ENCODE measurements at places on chromosomes 16 and 17.

DNA sequence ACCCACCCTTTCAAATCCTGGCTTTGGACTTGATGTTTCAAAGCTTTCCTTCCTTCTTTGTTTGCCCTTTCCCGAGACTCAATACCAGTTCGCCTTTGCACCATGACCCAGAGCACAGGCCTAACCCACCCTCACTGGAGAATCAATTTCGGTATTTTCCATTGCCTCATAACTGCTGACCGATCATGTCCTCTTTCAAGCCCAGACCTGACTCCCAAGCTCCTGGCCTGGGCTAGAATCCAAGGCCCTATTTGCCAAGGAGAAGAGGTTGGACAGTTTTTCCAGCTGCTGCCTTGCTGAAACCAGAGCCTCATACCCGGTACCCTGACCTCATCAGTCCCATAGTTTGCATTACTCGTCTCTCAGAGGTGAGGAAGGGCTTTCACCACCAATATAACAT lies 35.3 kb upstream of the HELZ start:
- DNase-seq = no peak

- DNase-seq = no peak
Measured at GRCh38 chr16:50702725-50703124, 9.3 kb downstream of the NOD2 start.

- peak; percentile 5 for DNase-seq
Measured at GRCh38 chr17:66491213-66491612, 188.8 kb downstream of the PRKCA start.

DNA sequence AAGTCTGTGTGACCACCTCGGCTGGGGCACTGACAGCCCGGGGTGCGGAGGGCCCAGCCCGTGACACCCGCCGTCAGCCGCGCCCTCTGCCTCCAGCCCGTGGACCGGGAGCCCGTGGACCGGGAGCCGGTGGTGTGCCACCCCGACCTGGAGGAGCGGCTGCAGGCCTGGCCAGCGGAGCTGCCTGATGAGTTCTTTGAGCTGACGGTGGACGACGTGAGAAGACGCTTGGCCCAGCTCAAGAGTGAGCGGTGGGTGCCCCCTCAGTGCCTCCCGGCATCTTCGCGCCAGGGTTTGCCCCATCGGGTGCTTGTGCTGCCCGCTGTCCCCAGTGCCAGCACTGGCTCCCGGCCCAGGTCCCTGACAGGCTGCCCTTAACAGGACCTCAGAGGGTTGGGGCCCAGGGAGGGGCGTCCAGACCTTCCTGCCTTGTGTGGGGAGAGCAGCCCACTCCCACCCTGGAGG lies 13.7 kb downstream of the CENPX start:
- no peak for DNase-seq

- no peak for DNase-seq
Measured at GRCh38 chr16:78060809-78061208, 38.5 kb downstream of the CLEC3A start.

DNA sequence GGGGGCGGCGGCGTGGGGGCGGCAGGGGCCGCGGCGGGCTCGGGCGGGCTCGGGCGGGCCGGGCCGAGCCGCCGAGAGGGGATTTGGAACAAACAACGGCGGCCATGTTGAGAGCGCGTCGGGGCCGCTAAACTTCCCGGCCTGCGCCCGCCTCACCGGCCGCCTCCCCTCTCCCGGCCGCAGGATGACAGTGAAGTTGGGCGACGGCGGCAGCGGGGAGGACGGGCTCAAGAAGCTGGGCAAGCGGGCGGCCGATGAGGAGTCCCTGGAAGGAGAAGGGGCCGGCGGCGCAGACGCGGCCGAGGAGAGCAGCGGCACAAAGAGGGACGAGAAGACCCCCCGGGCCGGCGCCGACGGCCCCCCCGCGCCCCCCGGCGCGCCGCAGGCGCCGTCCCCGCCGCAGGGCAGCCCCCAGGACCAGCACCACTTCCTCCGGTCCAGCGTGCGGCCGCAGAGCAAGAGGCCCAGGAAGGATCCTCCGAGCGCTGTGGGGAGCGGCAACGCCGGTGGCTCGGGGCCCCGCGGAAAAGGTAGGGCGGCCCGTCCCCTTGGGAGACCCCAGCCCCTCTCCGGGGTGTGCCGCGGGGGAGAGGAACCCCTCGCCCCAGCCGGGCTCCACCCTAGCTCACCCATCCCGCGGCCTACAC lies 2.4 kb downstream of the CRAMP1 start:
- DNase-seq = peak; percentile 54

DNA sequence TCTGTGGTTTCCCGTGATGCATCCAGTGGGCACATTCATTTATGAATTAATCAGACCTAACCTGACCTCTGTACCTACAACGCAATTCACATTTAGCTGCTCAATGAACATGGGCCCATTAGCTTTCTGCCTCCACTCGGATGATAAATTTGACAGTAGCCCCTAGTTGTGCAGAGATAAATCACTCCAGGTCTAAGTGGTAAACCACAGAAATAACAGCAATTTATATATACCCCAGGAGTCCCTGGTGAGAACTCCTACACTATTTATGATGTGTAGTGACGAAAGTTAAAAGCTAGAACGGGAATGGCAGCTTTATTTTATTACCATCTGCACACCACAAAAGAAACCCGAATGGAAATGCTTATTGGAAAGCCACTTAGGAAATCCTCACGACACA lies 371.5 kb downstream of the HAPSTR1 start:
- DNase-seq = no peak

- no peak for DNase-seq
Measured at GRCh38 chr16:27223226-27223610, 19.9 kb downstream of the KDM8 start.

- no peak for DNase-seq
Measured at GRCh38 chr16:25563700-25564099, 128.1 kb upstream of the HS3ST4 start.

DNA sequence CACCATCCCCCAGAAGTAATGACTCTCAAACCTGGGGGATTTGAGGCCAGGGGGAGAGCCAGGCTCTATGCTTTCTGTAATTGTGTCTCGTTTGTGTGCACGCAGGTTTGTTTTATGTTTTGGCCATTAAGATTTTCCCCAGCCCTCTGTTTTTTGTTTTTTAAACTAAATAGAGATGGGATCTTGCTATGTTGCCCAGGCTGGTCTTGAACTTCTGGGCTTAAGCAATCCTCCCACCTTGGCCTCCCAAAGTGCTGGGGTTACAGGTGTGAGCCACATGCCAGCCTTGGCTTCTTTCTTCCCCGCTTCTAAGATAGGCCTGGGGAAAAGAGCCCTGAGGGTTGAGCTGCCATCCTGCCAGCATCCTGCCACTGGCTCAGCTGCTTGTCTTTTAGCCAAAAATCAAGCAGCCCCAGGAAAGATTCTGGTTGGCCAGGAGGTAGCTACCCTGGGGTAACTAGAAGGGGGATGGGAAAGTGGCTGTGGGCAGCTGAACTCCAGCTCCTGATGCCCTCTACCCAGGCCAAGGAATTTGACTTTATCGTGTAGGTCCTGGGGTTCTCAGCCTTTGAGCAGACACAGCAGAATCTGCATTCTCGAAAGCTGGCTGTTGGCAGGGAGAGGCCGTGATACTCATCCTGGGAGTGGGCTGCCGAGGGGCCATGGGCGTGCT lies 18.4 kb downstream of the KDM8 start:
- DNase-seq = peak; percentile 17

GRCh38 chr17:46968224-46968834 lies 10.7 kb downstream of the RPRML start:
- no peak for DNase-seq

DNA sequence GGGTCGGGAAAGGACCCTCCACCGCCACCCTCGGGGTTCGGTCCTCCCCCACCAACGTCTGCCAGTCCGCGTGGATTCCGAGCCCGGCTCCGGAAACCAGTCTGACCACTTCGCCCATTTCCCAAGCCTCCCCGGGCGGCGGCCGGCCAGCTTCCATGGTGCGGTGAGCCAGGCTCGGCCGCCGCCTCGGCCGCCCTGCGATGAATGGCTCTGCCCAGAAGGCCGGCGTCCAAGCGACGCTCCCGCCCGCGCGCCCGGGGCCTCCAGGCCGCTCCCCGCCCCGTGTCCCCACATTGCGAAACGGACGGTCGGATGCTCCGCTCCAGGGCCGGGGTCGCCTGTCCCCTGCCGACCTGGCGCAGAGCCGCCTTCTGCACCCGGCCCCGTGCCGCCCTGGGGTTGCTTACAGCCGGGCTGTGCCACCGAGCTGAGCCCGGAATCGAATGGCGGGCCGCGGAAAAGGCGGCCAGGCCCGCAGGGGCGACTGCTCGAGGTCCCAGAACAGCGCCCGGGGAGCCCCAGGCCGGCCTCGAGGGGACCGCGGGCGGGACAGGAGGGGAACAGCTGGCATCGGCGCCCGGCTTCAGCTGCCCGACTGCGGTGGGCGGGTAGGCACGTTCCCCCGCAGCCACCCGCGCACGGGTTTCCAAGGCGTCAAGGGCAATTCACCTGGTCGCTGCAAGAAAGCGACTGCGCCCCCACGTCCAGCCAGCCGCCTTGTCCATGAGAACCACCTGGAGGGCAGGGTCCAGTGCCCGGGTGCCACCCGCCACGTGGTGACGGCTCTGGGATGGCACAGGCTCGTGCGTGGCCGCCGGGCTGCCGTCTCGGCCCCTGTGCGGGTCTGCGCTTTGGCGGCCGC lies 18.3 kb upstream of the CBX8 start:
- DNase-seq = peak; percentile 48

DNA sequence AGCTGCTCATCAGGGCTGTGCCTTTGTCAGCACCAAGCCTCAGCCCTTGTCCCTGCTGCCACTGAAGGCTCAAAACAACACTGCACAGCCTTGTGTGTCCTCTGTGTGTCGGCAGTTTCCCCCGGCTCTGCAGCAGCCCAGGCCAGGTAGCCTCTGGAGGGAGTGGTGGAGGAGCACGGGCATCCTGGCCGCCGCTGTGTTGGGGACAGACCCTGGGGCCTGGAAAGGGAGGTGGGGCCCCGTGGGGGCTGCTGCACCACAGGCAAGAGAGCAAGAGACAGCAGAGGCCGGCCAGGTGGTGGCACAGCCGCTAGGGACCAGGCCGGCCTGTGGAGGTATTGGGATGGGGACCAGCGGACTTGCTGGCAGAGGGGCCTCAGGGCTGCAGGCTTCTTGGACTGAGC lies 96.9 kb upstream of the ZNF750 start:
- no peak for DNase-seq

GRCh38 chr17:17446666-17447155 lies 30.1 kb upstream of the MED9 start:
- no peak for DNase-seq

DNA sequence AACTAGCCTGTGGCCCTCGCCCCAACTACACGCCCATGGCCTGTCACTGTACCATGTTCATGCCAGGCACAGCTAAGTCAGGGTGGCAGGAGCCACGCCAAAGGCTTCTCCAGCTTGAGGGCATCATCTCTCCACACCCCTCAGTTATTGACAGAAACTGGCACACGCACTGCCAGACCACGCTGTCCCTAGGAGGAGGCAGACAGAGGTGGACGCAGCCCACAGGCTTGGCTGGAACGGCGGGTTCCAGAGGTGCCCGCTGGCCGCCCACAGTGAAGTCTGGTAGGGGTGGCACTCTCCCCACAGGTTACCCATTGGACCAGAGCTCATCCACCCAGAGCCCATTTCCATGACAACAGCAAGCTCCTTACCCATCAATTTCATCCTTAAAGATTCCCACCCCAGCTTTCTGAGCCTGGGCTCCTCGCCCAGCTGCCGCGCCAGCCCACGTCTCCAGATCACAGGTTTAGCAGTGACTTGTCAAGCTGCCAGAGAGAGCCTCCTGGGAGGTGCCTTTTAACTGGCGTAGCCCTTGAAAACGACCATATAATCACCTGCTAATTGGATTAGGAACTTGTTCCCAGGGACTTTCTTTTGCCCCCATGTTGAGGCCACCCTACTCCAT lies 27.9 kb downstream of the RPRML start:
- DNase-seq = no peak

GRCh38 chr16:49866595-49867071 lies 10.7 kb upstream of the ZNF423 start:
- no peak for DNase-seq

DNA sequence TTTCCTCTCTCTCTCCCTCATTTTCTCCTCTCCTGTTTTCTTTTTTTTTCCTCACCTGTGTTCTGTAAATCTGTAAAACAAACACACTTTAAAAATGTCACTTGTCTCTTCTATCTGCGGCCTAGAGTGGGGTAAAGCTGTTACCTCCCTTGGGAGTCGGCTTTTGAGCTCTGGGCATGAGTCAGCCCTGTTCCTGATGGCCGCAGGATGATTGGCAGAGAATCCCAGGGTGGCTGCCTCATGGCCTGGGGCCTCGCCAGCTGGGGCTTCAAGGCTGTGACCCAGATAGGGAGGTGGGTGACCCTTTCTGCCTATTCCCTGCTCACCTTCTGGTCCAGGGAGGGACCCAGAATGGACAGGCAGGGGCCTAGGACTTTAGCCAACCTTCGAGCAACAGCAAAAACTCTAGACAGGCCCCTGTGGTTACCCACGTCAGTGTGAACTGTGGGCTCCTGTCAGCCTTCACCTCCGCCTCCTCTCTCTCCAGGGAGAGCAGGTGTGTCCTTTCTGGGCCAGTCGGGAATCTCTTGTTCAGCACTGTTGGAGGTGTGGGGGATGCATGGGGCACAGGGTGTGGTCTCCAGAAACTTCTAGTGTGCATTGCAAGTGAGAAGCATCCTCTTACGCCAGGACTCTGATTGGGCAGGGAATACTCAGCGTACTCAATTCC lies 87.4 kb downstream of the RAP1GAP2 start:
- peak; percentile 71 for DNase-seq

- DNase-seq = peak; percentile 60
Measured at GRCh38 chr16:73000020-73000906, 47.7 kb downstream of the ZFHX3 start.

GRCh38 chr16:76486740-76487139 lies 209.5 kb downstream of the CNTNAP4 start:
- DNase-seq = no peak

GRCh38 chr17:21522755-21523336 lies 146.7 kb downstream of the KCNJ12 start:
- no peak for DNase-seq

- DNase-seq = peak; percentile 51
Measured at GRCh38 chr17:4854111-4854681, 21.1 kb downstream of the MINK1 start.

DNA sequence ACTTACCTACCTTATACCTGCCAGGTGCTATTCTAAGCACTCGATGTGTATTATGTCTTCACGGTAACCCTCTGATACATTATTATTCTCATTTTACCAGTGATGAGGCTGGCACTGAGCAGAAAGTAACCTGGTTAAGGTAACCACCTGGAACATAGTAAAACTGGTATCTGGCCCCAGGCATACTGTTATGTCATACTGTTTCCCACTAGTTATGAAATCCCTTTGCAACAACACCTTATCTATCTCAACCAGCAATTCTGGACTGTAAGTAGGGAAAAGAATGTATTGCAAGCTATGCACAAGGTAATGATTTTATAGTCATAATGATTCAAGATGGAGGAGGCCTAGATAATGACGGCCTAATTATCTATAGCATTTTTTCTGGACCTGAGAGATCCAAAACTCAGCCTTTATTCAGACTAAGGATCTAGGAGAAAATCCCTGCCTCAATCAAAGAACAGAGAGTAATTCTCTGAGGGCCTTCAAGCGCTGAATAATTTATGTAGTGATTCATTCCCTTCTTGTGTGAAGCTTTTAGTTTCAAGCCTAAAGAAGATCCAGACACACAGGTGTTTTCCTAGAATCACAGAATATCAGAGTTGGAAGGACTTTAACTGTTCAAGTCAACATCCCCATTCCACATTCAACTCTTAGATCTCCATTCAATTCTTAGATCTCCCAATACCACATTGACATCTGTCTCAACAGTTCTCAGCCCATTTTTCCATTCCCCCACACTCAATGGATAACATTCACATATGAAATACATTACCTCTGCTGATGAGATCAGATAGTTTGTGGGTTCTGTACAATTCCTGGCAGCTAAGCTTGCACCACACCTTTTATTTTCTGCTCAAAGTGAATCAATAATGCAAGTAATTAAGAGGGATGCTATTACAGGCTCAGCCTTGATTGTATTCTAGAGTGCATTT lies 14.9 kb upstream of the MMD start:
- DNase-seq = no peak

Measured in EH (cell line).